ENCODE measurements at places on chromosomes 4 and X. TPM values are rescaled to one million over a fixed set of nuclear protein-coding genes. Genes with fewer than 3 reads are reported as not detected.

- DNase-seq: no peak
Observed at GRCh38 chr4:25609976-25610375, 45.7 kb upstream of the SLC34A2 start.

GRCh38 chr4:45294464-45294863, 568.1 kb upstream of the GNPDA2 start:
- no peak for DNase-seq

DNA sequence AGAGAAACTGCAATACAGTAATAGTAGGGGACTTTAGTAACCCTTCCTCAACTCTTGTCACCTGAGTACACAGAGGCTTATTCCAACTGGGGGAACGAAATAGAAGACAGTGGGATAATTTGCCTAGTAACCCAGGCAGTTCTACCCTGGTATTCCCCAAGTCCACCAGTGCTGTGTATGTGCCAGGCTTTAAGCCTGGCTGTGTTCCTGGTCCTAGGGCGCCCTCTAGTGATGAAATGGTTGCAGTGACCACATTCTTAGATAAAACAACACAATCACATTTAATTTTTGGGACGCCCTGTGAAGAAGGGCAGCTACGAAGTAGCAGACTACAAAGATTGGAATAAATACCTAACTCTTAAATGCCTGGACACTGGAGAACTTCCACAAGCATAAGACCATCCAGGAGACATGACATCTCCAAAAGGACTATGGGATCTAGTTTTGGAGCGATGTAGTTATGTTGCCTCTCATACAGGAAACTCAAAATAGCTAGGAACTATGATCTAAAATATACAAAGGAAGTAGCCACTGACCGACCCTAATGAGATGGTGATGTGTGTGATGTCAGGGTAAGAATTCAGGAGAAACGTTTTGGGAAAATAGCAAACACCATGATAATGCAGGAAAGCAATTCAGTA, 288.5 kb upstream of the ZCCHC13 start:
- DNase-seq: peak; percentile 70

GRCh38 chr4:40070387-40070786, 13.7 kb downstream of the N4BP2 start:
- DNase-seq: no peak

DNA sequence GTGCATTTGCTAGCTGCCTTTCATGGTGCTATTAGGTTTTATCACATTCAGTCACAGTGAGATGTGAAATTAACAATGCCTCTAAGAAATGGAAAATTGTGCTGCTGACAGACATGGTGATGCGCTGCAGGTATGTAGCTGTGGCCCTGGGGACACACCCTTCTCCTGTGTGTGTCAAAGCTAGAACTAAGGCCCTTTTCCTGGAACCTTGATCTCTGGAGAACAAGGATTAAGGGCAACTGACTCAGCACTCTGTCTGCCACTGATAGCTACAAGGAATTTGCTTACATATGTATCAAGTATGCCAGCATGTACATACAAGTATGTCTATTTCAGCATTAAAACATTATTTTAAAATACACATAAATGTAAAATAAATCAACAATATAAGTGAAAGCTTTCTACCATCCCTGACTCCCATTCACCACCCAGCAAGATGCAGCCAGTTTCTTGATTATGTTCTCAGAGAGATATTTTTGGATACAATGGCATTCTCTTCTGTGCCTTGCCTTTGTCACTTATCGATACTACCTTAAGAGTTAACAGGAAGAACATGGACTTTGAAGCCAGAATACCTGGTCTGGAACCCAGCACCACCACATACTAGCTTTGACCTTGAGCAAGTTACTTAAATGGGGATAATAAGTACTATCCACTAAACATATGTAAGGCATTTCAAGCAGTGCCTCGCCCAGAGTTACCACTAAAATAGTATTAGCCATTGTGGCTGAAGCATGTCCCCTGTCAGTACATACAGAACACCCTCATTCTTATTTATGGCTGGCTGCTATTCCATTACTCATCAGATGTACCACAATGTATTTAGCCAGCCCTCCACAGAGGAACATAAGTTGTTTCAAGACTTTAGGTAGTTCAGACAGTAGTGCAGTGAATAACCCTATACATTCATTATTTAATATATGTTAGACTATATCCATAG, 68.5 kb downstream of the NPNT start:
- no peak for DNase-seq

- DNase-seq: no peak
Observed at GRCh38 chrX:136752796-136753195, 27.9 kb downstream of the ARHGEF6 start.

DNA sequence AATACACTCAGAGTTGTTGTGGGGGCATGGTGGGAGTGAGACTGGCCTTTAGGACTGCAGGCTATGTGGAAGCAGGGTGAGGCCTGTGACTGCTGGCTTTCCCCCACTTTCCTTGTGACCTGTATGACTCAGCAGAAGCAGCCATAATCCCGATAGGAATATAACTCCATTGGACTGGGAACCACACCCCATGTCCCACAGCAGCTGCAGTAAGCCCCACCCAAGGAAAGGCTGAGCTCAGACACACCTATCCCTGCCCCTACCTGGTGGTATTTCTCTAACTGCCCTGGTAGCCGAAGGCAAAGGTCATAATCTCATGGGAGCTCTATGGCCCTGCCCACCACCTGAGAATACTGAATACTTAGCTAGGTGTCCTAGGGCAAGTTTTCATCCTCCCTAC, 169.3 kb downstream of the GC start:
- no peak for DNase-seq

DNA sequence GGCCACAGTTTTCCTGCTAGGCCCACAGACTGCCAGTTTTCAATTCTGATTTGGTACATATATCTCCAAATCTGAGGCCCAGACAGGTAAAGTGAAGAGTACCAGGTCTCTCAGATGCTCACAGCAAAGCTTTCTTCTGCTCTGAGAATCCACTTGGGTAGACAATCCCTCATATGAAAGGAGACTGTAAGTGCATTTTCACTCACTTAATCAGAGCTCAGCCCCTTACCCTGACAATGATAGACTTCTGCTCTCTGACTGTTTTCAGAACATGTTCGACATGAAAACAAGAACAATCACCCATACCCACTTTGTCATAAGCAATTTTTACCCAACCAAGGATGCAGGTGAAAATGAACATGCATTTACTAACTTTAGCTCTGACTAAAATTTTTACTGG, 7.1 kb downstream of the GPRIN3 start:
- DNase-seq: no peak

DNA sequence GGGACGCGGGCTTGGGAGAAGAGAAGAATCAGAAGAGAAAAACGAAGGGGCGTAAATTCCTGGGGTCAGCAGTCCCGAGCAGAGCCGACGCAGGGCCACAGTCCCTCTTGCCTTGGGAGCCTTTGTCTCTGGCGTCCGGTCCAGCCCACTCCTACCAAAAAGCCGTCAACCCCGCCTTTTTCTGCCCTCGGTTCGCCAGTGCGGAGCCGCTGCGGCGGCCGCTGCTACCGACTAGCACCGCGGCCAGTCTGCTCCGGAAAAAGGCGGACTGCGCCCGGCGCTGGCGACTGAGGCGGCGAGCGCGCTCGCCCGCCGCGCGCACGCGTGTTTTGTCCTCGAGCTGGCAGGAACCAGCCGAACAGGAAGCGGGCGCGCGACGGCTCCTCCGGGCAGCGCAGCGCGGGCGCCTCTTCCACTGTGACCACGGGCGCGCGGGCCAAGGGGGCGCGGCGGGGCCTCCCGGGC, 502 bp downstream of the HNRNPDL start:
- no peak for DNase-seq

- no peak for DNase-seq
Observed at GRCh38 chr4:169167957-169168858, 102.5 kb downstream of the SH3RF1 start.

GRCh38 chr4:2785613-2786012, 7.3 kb upstream of the SH3BP2 start:
- no peak for DNase-seq

GRCh38 chr4:145170223-145170622, 10.2 kb downstream of the OTUD4 start:
- DNase-seq: no peak

The NUDT11 gene
- polyA plus RNA-seq: 14.8 TPM

The DCAF12L2 gene
- 2.2 TPM for polyA plus RNA-seq

Measured in left kidney (tissue), 8 donors.